ENCODE measurements at places on chromosomes 7 and 10.

GRCh38 chr10:6386346-6386745 lies 183.6 kb downstream of the PFKFB3 start:
- DNase-seq = no peak

GRCh38 chr10:6928586-6928985 lies 348.5 kb upstream of the PRKCQ start:
- DNase-seq = no peak

DNA sequence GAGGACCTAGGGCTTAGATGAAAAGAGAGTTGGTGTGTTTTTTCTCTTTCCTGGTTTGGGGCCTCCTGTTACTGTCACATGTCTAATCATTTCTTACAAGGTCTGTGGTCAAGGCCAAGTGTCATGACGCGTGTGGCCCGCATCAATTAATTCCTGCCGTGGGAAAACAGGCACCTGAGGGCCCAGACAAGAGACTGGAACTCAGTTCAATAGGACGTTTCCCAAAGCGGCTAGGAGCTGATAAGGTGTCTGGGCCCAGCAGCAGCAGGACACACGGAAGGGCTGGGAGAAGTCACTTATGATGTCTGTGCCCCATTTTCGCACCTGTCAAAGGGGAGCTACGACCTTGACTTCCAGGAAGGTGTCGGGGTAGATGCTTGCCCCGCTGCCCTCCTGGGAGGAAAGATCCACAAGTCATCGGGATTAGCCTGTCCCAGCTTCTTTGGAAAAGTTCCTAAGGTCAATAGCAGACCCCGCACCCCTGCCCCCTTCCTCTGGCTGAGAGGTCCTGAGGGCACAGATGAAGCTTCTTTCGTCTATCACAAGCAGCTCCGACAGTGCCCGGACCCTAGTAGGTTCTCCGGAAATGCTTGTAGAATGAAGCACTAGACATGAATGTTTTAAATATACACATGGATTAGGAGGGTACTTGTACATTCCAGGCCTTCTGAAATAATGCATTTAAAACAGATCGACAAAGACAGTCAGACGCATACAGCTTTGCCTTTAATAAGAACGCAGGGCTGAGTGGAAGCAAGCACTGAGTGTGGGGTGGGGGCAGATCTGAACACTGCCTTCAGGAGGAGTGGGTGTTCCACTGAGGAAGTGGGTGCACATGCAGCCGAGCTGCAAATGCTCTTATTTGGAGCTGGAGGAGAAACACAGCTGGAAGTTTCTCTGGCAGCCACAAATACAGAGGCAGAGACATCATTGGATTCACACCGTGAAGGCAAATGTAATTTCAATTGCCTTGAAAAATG lies 237.5 kb upstream of the GRB10 start:
- no peak for DNase-seq

DNA sequence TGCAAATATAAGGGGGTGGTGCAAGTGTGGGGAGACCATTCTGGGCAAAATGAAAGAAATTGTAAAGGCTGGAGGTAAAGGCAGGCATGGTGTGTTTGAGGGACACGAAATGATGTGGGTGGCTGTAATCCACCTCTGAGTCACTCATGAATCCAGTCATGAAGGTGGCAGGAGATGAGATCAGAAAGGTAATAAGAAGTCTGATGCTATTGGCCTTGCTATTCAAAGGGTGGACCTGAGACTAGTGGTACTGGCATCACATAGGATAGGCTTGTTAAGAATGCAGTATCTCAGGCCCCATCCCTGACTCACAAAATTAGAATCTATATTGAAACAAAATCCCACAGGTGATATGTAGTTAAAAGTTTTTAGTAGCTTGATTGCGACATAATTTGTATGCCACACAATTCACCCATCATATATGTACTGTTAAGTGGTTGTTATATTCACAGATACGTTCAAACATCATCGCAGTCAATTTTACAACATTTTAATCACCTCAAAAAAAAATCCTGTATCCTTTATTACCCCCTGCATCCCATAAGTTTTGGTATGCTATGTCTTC lies 85.6 kb downstream of the ST8SIA6 start:
- DNase-seq = no peak

GRCh38 chr10:61974601-61975390 lies 73.3 kb downstream of the ARID5B start:
- peak; percentile 47 for DNase-seq

- no peak for DNase-seq
Measured at GRCh38 chr10:131002031-131002861, 309.3 kb downstream of the TCERG1L start.

- DNase-seq = no peak
Measured at GRCh38 chr7:115879171-115879570, 151.4 kb downstream of the TFEC start.

- no peak for DNase-seq
Measured at GRCh38 chr10:131936736-131937135, 35.9 kb downstream of the PPP2R2D start.

DNA sequence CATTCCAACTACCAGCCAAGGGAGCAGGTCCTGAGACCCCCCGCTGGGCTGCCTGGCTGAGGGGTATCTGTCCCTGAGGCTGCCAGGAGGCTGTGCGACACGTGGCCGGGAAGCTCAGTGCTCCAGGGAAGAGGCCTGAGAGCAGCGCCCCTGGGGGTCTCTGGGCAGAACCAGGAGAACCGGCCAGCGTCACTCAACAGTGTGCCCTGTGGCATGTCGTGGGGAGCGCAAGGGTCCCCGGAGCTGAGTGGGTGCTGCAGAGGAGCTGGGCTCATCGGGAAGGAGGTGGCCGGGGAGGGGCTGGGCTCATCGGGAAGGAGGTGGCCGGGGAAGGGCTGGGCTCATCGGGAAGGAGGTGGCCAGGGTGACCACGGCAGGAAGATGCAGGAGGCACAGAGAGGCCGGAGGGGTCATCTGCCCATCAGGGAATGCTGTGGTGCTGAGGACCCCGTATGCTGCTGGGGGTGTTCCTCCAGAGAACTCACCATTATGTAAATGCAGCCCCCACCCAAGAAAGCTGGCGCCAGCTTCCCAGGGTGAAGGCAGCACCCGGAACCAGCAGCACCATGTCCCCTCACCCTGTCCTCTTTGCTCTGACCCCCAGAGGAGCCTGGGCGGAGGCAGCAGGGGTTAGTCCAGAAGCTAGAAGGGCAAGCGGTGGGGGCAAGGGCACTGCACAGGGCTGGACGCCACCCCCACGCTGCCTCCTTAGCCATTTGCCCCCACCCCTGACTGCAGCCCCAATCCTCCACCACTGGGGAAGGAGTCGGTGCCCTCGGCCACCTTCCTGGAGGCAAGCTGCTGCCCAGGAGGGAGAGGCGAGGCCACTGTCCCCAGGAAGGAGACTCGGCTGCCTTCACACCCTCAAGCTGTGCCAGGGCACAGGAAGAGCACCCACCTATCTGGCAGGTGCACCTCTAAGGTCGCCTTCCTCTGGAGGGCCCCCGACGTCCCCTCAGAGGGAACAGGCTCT lies 33.3 kb downstream of the CALML3 start:
- no peak for DNase-seq

DNA sequence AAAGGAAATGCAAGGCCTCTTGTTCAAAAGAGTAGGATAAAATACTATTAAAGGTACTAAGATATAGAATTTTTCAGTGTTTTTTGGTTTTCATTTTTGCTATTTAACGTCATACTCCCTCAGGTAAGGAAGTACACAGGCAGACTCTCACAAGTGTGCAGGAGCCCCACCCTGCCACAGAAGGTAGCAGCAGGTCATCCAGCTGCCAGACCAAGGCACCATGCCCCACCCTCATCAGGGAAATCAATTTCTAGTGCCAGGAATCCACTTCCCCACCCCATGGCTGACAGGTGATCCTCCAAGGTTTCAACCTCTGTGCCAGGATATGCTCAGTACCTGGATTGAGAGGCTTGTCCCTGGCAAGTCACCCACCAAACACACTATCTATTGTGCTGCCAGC lies 712.9 kb downstream of the SORCS3 start:
- no peak for DNase-seq

GRCh38 chr7:146090023-146090645 lies 26.5 kb upstream of the CNTNAP2 start:
- DNase-seq = peak; percentile 45

- DNase-seq = no peak
Measured at GRCh38 chr7:1428941-1429501, 30.2 kb downstream of the MICALL2 start.
